Bronchial epithelial cell (primary cell): ENCODE measurements at places on chromosomes 12 and 14. TPM values are rescaled to one million over a fixed set of nuclear protein-coding genes. Genes with fewer than 3 reads are reported as not detected.

DNA sequence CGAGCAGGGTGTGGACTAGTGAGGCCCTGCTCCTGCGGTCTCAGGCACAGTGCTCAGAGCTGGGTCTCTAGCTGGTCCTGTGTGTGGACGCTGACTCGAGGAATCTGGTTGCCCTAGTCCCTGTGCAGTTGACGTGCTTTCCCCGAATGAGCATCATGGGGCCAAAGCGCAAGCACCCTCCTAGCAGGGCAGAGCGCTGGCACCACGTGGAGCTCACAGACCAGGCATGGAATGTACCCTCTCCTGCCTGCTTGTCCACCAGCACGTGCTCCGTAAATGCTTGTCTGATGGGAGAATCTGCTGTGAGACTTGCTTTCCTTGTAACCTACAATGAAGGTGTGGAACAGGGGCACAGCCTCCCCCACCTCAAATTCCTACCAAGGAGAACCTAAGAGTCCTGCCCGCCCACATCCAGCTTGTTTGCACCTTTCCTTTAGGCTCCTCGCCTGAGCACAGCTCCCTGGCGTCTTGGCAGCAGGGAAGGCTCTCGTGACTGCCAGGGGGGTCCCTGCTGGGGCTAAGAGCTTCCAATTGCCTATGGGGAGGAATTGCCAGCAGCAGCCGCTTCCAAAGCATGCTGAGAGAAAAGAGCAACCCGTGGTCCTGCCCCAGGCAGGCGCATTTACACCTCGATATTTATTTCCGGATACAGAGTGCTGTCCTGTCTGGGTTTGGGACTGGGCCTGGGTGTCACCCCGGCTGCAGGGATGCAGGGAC lies 125.0 kb downstream of the PIWIL1 start:
- no peak for DNase-seq

DNA sequence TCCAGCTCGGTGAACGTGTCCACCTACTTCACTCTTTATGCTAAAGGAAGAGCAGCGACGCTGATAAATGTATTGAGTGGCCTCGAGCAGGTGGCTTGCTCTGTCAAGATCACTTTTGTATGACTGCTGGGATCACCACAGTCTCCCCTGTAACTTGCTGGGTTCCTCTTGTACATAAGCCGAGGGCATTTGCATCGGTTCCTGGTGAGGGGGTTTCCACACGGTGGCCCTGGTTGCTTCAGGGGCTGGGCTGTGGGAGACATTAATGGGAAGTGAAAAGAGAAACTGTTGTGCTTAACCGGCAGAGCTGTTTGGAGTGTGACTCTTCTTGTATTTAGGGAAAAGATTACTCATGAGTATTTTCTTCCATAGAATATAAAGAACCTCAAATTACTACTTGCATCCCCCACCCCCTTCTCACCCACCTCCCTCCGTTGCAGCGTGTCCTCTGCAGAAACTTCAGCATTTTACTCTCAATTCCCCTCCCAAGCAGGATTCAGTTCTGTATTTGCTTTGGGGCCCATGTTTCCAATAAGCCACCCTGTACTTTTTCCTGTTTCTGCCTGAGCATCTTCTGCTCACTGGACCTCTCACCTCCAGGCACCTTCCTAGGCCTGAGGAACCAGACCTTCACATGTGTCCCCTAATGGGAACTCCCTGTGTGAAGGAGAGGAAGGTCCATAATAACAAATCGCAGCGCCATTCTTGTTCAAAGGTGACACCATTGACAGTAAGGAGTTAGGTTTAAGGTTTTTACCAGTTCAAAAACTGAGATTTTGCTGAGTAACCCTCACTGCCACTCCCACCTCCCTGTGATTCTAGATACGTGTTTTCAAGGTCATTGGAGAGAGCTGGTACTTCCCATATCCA lies 187.0 kb downstream of the ETV6 start:
- no peak for DNase-seq

DNA sequence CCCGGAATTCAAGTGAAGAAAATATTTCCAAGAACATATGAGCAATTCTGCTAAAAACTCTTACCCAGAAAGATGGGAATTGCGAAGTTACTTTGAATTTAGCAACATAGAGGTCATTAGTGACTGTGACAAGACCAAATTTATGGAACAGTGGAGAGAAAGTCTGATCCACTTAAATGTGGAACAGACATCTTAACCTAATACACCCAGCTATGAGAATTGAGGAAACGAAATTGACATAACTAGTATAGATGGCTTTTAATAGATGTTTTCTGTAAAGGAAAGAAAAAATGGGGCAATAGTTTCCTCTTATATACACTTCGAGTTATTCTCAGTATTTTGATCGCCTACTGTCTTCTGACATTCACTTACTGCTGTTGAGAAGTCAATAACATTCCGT lies 4.6 kb downstream of the OVCH1 start:
- DNase-seq = no peak

- DNase-seq = peak; percentile 17
These were observed 556 bp downstream of the MTHFD1 start for GRCh38 chr14:64388533-64389285.

DNA sequence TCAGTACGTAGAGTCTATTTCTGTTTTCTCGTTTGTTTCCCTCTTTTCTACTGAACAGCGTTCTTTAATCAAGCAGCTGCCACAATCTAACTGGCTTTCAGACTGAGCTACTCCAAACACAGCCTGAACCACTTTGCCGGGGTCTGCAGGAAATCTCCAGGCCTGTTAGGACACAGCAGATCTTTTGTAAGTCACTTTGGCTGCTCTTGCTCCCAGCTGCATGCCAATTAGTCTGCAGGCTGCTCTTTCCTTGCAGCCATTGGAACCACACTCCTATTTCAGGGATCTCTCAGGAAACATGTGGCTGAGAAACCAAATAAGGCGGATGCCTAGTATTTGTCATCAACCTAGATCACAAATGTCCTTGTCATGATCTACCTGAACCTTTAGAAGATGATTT lies 73.6 kb downstream of the TMTC1 start:
- DNase-seq = peak; percentile 23

DNA sequence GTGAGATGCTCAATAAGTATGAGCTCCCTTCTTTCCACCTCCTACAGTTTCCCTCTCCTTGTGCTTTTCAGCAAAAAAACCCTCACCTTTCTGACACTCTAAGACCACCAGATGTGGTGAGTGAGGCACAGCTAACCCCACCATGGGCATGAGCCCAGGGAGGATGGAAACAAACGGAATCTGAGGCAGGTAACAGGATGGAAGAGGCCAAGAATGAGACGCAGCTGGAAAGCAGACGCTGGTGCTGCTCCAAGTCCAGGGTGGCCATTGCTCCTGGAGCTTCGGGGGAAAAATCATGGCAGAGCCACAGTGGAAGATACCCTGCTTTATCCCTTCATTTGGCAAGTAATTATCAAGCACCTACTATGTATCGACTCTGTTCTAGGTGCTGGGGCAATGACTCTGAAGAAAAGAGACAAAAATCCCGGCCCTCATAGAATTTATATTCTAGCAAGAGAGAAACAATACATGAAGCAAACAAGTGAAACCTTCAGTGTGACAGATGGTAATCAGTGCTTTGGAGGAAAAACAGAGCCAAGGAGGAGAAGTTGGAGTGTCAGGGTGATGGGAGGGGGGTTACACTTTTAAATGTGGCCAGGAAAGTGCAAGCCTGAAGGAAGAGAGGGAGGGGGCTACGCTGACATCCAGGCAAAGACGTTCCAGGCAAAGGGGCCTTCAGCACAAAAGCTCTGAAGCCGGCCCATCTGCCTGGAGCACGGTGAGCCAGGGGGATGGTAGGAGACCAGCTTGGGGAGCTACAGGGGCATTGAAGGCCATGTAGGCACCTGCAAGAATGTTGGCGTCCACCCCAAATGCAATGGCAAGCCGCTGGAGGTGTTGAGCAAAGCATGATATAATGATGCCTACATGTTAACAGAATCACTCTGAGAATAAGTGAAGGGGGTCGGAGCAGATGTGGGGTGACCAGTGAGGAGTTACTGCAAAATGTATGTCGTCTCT lies 154.2 kb downstream of the DPF3 start:
- DNase-seq = no peak

DNA sequence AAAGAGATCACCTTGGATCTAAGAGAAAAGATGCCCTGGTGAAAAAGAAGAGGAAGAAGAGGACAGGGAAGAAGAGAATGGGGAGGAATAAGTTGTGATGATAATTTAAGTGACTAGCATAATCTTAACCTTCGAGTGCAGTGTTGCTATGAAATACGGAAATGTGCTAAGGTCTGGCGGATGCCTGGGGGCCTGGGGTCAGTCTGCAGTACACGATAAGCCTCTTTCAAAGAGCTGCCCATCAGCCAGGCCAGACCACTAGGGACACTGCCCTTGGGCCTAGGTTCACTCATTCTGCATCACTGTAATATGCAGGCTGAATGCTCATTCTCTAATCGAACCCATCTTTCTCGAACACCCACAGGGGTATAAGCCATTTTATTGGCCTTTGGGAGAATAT lies 83.4 kb downstream of the PLEKHG3 start:
- no peak for DNase-seq

GRCh38 chr12:28527631-28528249 lies 337.5 kb downstream of the CCDC91 start:
- peak; percentile 58 for DNase-seq

DNA sequence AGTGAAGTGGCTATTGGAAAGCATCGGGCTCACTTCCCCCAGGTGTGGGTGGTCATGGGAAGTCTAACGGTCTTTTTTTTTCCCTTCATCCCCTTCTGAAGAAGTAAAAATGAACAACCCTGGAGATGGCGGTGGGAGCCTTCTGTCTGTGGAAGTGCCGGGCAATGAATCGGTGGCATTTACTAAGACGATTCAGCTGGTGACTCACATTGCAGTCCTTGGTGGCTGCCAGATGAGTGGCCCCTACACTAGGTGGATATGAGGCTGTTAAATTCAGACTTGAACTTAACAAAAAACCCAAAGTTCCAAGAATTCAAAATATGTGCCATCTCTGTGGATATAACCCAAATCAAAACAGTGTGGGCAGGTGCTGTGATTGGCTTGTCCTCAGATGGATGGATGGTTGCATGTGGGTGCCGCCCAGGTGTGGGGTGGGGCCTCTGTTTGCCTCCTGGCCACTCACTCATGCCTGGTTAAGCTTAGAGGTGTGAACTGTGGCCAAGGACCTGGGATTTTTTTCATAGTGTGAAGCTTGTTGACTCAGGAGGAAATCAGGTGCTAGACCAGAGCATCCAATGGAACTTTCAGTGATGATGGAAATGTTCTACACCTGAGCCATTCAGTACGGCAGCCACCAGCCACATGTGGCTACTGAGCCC lies 176.7 kb upstream of the NOS1 start:
- no peak for DNase-seq

GRCh38 chr12:104569346-104570173 lies 112.8 kb downstream of the CHST11 start:
- no peak for DNase-seq

The TDRD9 gene
- total RNA-seq = 0.51 and 0.53 TPM in 2 replicates

The KRT7 gene
- total RNA-seq = 532 and 895 TPM in 2 replicates

DNA sequence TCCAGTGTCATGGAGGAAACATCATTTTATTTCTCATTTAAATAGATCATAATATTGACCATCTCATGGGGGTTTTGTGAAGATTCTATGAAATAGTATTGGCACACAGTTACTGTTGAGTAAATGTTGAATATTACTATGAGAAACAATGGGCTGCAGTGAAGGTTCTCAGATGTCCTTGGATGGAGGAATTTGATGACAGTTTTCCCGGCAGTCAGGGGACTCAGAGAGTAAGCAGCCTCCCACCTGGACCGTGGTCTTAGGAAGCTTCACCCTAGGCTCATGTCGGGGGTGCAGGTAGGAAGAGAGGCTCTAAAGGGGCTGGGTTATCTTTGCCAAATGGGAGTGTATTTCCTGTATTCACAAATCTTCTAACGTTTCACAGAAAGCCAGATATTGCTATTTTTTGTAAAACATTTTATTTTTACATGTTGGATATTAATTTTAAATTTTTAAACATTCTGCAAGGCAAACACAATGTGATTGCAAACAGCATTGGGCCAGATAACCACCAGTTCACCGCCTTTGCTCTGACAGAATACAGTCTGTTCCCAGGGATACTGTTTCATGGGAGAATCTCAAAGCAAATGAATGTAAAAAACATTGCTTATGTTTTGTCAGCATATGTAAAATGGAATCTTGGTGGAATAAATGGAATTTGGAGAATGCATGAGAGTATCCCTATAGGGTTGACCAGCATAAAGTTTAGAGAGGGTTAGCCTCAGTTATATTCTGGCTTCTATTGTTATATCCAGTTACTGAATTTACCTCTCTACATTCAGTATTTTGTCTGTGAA lies 380.8 kb upstream of the TMEM132C start:
- DNase-seq = no peak

- DNase-seq = peak; percentile 70
These were observed 91.0 kb upstream of the FOXN3 start for GRCh38 chr14:89507926-89508460.

The ZFHX2 gene
- total RNA-seq = 0.13 and 0.26 TPM in 2 replicates

DNA sequence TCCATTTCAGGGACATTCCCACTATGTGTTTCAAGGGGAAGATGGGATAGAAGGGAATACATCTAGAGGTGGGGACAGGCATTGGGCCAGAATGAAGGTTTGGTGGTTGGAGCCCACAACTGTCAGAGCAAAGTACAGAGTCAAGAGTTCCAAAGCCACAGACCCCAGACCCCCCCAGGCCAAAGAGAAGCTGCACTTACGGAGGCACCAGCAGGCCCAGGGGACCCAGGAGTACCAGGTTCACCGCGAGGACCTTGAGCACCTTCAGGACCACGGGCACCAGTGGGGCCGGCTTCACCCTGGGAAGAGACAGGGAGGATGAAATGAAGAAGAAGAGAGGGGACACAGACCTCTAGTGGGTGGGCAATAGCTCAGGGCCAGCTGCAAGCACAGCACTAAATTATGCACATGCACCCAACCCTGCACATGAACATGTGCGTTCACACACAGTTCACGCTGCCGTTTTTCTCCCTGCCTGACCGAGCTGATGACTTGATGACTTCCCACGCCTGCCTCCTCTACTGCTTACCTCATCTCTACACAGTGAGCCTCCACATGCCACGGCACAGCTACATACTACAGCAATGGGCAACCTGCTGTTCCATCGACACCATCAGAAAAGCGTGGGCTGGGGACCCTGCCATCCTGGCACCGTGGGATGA lies 16.7 kb downstream of the COL2A1 start:
- DNase-seq = no peak

DNA sequence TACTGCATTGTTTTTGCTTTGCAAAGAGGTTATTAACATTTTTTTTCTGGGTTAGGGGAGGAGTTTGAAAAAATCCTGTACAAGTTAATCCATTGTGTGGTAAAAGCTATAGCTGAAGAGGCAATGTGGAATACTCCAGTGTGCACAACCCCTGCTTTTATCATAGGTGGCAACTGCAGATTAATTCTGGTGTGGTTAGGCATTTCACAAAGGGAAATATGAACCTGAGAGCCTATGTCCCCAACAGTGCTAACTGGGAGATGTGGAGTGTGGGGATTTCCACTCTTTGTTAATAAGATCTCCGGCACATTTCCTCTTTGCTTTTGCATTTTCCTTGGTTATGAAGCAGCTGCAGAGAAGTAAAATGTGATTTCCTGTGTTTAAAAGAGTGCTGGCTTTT lies 33.6 kb downstream of the PRORP start:
- DNase-seq = peak; percentile 69

The GPR132 gene
- total RNA-seq = 0.13 TPM in 1 of 2 replicates, not detected in the other

GRCh38 chr12:97168804-97169203 lies 261.7 kb downstream of the NEDD1 start:
- no peak for DNase-seq
